ENCODE measurements at places on chromosomes 3 and 15.

- DNase-seq: peak; percentile 52
Observed at GRCh38 chr3:108223928-108224327, 1.7 kb upstream of the IFT57 start.

GRCh38 chr3:71206305-71207165, 377.0 kb downstream of the FOXP1 start:
- peak; percentile 29 for DNase-seq

GRCh38 chr3:42010530-42010929, 48.6 kb upstream of the ULK4 start:
- no peak for DNase-seq

GRCh38 chr15:69031013-69032001, 16.8 kb downstream of the NOX5 start:
- DNase-seq: peak; percentile 39

DNA sequence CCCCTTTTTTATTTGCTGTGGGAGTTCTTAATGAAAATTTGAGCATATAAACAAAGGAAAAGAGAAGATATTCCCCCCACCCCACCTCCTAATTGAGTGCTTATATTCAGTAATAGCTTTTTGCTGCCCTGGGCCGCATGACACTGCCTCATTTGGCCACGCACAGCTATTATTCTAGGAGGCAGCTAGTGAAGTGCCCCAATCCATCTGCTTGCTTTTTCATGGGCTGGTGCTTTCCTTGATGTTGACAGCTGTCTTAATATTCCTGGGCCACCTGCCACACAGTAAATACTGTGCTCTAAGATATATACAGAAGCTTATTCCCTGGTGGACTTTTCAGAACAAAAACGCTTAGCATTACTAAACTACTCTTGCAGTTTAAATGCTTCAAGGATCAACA, 3.8 kb upstream of the CRYBG3 start:
- no peak for DNase-seq

DNA sequence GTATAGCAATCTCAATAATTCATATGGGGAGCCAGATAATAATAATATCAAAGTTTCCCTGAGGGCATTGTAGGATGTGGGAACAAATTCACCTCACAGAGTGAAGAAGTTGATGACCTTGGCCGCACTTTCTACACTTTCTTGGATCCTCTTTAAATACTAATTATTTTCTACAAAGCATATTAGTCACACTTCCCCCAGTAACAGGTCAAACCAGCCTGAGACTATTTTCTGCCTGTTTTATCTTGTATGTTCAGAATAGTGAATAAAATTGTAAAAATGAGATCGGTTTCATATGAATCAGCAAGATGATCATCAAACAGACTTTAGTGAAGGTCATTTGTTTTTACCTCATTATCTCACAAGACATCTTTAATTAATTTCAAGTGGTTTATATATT, 2.3 kb upstream of the OR5K3 start:
- DNase-seq: no peak

- DNase-seq: no peak
Observed at GRCh38 chr3:190000187-190000860, 120.4 kb downstream of the P3H2 start.

DNA sequence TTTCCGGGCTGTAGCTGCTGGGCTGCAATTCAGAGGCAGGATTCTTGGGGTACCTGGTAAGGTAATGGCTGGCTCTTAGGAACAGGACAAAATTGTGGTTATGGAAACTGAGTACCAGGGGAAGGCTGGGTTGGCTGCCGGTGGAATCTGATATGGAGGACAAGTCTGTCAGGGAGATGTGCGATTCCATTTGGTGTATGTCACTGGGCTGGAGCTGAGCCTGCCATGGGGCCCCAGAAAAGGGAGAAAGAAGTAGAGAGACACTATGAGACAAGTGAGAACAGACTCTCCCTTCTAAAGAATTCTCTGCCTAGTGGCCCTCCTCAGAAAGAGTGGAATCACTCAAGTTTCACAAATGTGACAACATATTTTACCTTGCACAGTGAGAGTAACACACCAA, 368.2 kb upstream of the ROPN1 start:
- peak; percentile 18 for DNase-seq

- no peak for DNase-seq
Observed at GRCh38 chr3:152350776-152351175, 82.0 kb downstream of the MBNL1 start.

Data from fibroblast of lung (primary cell).